ENCODE measurements at places on chromosomes 3 and 15. TPM values are rescaled to one million over a fixed set of nuclear protein-coding genes. Genes with fewer than 3 reads are reported as not detected.
A peak's percentile ranks its signal among the peaks of the same experiment; 100 is the strongest.

Gene SLC2A2
- not detected for total RNA-seq

Gene MUSTN1
- 6.2 TPM for total RNA-seq

GRCh38 chr3:155744010-155744625 is 753 bp downstream of the PLCH1 start:
- DNase-seq: peak; percentile 88

DNA sequence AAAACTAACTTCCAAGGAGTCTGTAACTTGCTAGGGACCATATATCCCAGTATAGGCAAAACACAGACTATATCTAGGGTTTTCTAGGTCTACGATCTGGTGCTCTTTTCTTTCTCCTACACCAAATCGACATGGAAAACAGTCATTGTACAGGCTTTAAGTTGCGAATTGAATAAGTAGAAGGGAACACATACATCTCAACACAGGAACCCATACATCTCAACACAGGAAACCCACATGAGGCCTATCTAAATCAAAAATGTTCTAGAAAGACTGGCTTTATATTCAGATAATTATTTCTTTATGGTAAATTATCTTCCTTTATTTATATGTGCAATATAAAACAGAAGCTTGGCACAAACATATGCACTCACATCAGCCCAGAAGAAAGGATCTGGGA is 126.6 kb downstream of the ADAM10 start:
- no peak for DNase-seq

GRCh38 chr15:63135804-63136203 is 14.1 kb downstream of the LACTB start:
- no peak for DNase-seq

DNA sequence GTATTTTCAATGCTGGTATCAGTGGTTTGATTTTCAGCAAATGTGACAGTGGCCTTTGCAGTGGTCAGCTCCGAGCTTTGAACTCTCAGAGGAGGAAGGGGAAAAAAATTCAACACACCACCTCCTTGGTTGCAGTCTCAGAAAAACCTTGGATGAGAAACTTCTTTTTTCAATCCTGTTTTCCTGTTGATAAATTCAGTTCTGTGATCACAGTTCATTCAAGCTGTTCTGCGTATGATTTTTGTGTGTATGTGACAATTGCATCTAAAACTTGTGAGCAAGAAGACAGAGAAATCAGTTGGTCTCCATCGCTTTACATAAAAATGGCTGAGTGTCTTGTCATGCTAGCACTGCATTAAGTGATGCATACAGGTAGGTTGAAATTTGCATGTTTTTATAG is 19.2 kb downstream of the ZBTB38 start:
- DNase-seq: no peak

Measured in osteocyte (in vitro differentiated cells).